ENCODE measurements at places on chromosomes 1 and 21.

DNA sequence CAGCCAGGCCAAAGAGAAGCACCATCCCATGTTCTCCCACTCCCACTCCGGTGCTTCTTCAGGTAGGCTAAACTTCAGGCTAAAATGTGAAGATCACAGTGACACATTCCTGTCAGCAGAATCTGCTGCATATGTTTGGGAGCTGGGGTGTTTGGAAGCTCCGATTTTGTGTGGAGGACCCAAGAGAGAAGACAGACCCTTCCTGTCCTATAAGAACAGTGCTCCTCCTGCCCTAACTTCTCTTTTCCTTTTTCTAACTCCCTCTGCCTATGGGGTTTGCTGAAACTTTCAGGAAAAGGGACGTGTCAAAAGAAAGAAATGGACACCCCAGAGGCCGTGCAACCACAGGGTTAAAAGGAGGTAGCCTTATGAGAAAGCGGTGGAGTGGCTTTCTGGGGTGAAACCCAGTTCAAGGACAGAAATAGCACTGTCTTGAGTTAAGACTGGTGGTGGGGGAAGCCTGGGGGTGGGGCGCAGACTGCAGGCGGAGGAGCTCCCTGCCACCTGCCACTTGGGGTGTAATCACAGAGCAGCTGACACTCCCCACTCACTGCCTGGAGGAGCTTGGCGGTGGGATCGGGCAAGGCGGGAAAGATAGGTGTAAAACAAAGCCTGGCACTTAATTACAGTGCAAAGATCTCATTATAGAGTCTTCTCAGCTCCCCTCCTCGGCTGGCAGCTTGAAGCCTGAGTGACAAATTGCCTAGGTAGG, 645 bp upstream of the TLR5 start:
- DNase-seq: no peak

DNA sequence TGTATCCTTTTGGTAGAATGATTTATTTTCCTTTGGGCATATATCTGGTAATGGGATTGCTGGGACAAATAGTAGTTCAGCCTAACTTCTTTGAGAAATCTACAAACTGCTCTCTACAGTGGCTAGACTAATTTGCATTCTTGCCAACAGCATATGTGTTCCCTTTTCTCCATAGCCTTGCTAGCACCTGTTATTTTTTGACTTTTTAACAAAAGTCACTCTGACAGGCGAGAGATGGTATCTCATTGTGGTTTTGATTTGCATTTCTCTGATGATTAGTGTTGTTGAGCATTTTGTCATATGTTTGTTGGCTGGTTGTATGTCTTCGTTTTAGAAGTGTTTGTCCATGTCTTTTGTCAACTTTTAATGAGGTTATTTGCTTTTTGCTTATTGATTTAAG, 99.8 kb downstream of the UCK2 start:
- no peak for DNase-seq

GRCh38 chr1:82032068-82032467, 231.3 kb downstream of the ADGRL2 start:
- DNase-seq: no peak

DNA sequence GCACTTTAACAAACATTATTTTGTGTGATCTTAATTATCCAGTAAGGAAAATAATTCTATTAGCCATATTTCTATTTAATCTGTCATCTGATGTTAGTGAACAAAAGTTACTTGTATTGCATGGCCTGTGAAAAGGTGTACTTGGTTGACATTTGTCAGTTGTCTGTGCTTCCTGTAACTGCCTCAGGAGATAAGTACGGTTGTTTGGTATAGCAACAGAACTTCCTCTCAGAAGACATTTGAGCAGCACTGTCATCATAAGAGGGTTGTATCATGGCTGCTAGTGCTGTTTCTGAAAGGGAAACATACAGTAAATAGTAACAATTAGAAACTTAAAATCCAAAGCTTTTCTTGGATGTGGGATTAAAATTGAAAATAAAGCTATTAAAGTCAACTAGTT, 3.4 kb downstream of the BLZF1 start:
- DNase-seq: no peak

DNA sequence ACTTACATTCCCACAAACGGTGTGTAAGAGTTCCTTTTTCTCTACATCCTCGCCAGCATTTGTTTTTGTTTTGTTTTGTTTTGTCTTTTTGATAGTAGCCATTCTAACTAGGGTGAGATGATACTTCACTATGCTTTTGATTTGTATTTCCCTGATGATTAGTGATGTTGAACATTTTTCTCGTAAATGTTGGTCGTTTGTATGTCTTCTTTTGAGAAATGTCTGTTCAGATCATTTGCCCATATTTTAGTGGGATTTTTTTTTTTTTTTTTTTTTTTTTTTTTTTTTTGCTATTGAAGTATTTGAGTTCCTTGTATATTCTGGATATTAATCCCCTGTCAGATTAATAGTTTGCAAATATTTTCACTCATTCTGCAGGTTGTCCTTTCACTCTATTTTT, 19.2 kb upstream of the GPR161 start:
- no peak for DNase-seq

DNA sequence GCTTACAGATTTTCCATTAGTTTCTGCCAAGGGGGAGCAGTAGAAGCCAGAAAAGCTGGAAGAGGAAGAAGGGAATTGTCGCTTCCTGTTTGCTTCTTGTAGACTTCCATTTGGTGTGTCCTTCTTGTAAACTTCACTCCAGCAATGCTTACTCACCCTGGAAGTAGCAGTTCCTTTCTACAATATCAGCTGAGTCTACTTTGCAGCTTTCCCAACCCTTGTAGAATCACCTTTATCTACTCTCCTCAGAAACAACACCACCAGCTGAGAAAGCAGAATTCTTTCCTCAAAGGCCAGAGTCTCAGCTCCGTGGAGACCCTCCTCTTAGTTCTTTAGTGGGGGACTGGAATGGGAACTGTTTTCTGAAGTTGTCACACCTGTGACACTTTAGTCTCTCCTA, 1136.7 kb upstream of the TMPRSS15 start:
- no peak for DNase-seq

- no peak for DNase-seq
Observed at GRCh38 chr1:198287916-198288315, 131.1 kb downstream of the NEK7 start.

DNA sequence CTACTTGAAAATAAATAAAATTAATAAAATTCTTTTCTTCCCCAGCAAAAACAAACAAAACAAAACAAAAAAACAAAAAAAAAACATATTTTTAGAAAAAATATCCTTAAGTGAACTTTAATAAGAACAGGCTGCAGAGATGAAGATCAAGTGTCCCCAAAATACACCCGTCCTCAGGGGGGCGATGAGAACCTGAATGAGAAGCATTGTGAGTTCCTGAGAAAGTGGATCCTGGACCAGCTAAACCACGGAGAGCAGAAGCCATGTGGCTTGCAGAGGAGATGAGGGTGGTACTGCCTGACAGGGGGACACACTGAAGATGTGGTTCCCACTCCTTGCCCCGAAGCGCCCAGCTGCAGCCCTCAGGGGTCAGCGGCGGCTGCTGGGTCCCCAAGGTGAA, 89.3 kb downstream of the ITPKB start:
- DNase-seq: peak; percentile 9

- DNase-seq: no peak
Observed at GRCh38 chr1:54811066-54811465, 9.9 kb upstream of the TTC22 start.

- no peak for DNase-seq
Observed at GRCh38 chr1:226429858-226430715, 22.2 kb upstream of the PARP1 start.

GRCh38 chr21:29406385-29406784, 107.7 kb downstream of the BACH1 start:
- DNase-seq: no peak

GRCh38 chr1:199612976-199613774, 414.3 kb upstream of the NR5A2 start:
- no peak for DNase-seq

DNA sequence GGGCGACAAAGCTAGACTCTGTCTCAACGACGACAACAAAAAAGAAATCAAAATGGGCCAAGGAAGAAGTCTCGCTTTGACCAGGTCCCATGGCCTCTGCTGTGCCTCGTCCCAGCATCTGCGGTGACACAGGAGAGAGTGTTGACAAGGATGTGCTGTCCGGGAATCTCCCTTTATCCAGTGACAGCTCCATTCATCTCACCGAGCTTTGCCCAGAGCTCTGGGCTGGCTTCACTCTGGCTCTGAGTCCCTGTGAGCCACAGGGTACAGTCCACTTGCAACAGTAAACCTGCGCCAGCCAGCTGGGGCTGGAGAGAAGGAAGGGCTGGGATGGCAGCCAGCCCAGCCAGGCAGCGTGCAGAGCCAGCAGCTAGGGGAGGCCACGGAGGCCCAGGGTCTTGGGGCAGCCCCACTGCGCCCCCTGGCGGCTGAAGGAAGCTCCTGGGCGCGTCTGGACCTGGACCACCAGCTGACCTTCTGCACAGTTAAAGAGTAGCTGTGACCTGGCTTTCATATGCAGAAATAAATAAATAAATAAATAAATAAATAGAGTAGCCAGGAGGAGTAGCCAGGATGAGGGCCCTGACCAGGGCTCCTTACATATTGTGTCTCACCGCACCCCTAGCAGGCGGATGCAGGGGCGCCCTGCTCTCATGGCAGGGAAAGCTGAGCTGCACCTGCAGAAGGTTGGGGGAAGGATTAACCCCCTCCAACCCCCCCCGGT, 29.7 kb downstream of the ENO1 start:
- DNase-seq: peak; percentile 85

DNA sequence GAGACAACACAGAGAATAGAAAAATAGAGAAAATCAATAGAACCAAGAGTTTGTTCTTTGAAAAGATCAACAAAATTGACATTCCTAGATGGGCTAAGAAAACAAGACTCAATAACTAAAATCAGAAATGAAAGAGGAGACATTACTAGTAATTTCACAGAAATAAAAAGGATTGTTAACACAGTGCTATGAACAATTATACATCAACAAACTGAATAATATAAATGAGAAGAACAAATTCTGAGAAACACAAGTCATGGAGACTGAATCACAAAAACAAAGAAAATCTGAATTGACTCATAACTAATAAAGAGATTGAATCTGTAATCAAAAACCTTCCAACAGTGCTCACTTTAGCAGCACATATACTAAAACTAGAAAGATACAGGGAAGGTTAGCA, 51.6 kb upstream of the TTC39A start:
- no peak for DNase-seq

DNA sequence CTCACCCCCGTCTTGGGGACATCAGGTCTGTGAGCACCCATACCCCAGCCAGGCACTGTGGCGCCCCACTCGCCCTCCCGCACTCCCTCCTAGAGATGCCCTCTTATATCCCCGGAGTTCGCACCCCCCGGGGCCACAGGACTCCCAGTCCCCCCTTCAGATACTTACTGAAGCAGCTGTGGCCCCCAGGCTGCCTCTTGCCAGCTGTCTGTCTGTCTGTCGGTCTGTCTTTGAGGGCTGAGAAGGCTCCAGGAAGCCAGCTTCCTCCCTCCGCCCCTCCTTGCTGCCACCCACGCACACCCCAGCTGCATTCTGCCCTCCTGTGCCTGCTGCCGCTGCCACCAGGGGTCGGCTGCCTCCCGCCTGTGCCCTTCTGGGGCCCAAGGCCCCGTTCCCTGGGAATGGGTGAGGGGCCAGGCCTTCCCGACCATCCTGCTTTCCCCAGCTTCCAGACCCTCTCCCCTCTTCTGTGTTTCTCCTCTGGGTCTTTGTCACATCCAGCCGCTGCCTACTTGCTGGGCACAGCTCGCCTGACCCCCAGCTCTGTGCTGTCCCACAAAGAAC, at the start of gene PTPN7:
Gene PTPN7, minus strand, starts transcription at position 226 of the 564 bp plus-strand sequence. CDS start 1,200 bp downstream, outside the sequence.
- peak; percentile 83 for DNase-seq

DNA sequence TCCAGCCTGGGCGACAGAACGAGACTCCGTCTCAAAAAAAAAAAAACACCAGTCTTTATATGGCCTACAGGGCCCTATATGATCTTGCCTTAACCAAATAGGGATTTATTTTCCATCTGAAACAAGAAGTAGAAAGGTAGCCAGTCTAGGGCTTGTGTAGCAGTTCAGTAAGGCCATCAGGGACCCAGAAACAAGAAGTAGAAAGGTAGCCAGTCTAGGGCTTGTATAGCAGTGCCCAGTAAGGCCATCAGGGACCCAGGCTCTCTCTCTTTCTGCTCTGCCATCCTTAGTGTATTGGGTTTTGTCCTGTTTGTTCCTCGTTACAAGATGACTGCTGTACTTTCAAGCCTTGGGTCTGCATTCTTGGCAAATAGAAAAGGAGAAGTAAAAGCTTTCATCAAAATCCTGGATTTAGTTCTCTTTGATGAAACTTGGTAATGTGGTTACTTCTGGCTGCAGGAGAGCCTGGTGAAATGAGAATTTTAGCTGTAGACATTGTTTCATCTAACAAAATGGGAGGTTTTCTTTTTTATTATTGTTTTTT, 46.1 kb downstream of the PKN2 start:
- DNase-seq: no peak

DNA sequence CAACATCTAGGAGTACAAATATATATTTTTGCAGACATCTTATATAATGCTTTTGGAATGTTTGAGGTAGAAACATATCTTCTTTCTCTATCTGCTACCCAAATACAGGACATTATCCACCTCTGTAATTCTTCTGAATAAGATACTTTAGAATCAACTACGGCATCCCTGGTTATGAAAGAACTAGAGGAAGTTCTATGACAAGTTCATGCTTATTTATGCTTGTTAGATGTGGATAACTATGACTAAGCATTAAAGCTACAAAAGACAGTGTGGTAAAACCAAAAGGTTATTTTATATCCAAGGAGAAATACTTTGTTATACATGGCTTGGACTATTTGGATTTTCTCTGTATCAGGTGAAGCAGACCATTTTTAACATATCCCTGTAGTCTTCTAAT, 894.0 kb downstream of the KCNT2 start:
- no peak for DNase-seq

- no peak for DNase-seq
Observed at GRCh38 chr1:240138867-240139266, 47.2 kb downstream of the FMN2 start.

DNA sequence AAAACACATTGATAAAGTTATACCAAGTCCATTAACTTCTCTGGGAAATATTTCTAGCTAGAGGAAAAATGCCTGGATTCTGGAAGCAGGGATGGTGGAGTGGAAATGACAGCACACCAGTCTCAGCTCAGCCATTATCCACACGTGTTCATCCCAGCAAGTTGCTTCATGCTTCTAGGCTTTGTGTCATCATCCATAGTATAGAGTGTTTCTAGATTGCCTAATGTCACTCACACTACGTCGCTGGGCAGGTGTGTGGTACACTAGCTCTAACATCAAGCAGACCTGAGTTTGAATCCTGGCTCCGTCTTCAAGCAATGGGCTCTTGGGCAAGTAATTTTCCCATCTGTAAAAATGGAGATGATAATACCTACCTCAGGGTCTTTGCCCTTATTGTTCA, 326.3 kb downstream of the PBX1 start:
- DNase-seq: no peak

GRCh38 chr1:19597496-19598309, 46.4 kb upstream of the NBL1 start:
- peak; percentile 64 for DNase-seq

Measured in RKO (cell line).